Fibroblast of skin of left biceps (primary cell): ENCODE measurements at places on chromosomes 4 and X.

GRCh38 chrX:123906557-123907316, 46.9 kb downstream of the XIAP start:
- no peak for DNase-seq

GRCh38 chr4:87622303-87622702, 14.0 kb downstream of the DSPP start:
- DNase-seq: no peak

DNA sequence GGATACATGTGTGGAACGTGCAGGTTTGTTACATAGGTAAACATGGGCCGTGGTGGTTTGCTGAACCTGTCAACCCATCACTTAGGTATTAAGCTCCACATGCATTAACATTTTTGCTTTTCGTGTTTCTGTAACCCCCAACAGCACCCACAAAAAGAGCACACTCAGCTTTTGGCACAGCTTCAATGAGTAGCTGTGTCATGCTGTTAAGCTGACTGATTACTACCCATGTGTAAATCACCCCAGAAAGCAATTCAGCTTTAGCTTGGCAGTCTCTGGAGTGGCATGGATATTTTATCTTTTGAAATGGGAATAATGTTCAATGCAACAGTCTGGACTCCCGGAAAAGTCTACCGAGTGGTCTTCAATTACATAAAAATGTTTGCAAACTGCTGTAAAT, 734.3 kb downstream of the STIM2 start:
- no peak for DNase-seq

DNA sequence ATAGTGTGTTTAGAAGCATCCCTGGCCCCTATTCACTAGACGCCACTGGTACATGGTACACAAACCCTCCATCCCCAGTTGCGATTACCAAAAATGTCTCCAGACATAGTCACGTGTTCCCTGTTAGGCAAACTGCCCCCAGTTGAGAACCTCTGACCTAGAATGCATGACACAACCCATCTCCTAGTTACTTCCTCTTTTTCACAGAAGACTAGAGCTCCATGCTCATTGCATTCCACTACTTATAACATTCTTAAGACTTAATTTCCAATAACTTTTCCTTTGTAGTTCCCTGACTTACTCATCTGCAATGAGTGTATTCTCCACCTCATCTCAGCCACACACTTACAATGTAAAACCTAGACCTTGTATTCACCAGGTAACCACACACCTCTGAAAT, 68.6 kb downstream of the PRSS12 start:
- no peak for DNase-seq
